ENCODE measurements at places on chromosomes 3 and 15. TPM values are rescaled to one million over a fixed set of nuclear protein-coding genes. Genes with fewer than 3 reads are reported as not detected.

Gene KCNMB3
- total RNA-seq = 2.1 TPM

Gene GOLGA6A
- total RNA-seq = 0.05 TPM

Gene TRPM1
- total RNA-seq = not detected

Gene FOXB1
- not detected for total RNA-seq

Gene TRIM42
- total RNA-seq = not detected

Gene SLC22A14
- total RNA-seq = not detected

Gene MORC1
- under 0.01 TPM for total RNA-seq

Data from renal cortical epithelial cell (primary cell).